Natural killer cell (primary cell): ENCODE measurements at places on chromosomes 16 and 17. TPM values are rescaled to one million over a fixed set of nuclear protein-coding genes. Genes with fewer than 3 reads are reported as not detected.
A peak's percentile ranks its signal among the peaks of the same experiment; 100 is the strongest.

Gene SLC46A1
- total RNA-seq: 0.55 TPM

Gene HOXB4
- 6.7 TPM for total RNA-seq

Gene CTRB1
- total RNA-seq: not detected

Gene EFCAB5
- 1.9 TPM for total RNA-seq

Gene ZG16
- total RNA-seq: not detected

Gene ST6GALNAC1
- not detected for total RNA-seq

DNA sequence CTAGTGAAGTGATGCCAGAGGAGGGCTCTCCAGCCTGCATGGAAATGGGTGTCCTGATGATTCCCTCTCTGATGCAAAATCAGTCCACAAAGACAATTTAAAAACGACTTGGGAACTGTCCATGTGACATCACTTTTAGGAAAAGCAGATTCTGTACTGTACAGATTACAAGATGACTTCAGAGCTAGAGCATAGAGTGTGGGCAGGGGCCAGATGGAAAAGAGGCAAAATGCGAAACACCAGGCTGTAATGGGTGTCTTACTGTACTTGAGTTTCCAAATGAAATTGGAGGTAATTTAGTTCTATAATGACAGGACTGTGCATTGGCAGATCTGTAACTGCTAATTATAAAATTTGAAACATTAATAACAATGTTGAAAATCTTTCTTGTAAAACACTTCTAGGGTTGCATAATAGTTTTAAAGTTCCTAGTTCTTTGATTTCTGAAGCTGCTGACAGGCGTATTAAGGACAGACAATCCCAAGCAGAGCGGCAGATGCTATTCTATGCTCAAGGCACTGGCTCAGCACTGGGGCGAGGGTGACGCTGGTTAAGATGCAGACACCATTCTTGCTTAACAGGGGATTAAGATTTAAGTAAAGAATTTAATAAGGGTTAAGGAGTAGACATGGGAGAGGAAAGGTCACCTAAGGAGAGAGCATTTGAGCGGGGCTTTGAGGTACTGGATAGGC is 29.6 kb downstream of the OGFOD1 start:
- no peak for DNase-seq
- no peaks in the 10 kb centered on the region for H3K4me1 ChIP-seq
- peaks cover 45% of the 10 kb centered on the region for H3K36me3 ChIP-seq
- no peaks in the 10 kb centered on the region for H3K27me3 ChIP-seq
- H3K4me3 ChIP-seq: no peak overlapping the region
- no peak overlapping the region for H3K27ac ChIP-seq

DNA sequence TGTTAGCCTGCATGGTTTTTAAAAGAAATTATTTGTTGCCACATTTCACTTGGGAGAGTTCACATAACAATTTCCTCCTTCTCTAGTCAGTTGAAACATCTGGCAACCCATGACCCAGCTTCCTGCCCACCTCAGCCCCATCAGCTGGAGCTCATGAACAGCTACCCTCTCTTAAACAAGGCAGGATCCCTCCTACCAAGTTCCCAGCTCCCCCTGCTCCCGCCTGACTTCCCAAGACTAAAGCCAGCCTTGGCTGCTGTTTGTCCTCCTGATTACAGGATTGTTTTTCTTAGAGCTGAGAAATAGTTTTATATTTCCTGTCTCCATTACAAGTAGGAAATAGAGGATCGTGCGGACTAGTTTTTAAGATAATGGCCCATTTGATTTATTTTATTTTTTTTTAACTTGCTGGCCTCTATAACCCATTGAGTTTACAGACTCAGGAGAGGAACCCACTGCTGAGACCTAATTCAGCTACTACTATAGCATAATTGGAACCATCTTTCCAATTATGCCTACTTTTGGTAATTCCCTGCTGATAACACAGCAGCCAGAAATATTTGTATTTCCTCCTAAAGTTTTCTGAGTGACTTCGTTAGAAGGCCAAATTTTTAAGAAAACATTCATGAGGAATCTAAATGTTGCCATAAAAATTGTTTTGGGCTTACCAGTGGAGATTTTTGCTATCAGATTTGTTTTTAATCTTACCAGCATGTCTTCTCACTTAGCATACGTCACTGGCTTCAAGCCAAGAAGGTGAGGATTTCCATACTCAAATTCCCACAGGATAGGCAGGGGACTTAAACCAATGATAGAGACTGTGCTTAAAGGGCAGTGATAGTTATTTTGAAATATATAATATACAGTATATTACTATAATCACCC is 90.0 kb downstream of the ELAC2 start:
- H3K27me3 ChIP-seq: no peaks in the 10 kb centered on the region
- no peaks in the 10 kb centered on the region for H3K36me3 ChIP-seq
- no peak for DNase-seq
- no peaks in the 10 kb centered on the region for H3K4me1 ChIP-seq
- no peak overlapping the region for H3K27ac ChIP-seq
- H3K4me3 ChIP-seq: no peak overlapping the region

DNA sequence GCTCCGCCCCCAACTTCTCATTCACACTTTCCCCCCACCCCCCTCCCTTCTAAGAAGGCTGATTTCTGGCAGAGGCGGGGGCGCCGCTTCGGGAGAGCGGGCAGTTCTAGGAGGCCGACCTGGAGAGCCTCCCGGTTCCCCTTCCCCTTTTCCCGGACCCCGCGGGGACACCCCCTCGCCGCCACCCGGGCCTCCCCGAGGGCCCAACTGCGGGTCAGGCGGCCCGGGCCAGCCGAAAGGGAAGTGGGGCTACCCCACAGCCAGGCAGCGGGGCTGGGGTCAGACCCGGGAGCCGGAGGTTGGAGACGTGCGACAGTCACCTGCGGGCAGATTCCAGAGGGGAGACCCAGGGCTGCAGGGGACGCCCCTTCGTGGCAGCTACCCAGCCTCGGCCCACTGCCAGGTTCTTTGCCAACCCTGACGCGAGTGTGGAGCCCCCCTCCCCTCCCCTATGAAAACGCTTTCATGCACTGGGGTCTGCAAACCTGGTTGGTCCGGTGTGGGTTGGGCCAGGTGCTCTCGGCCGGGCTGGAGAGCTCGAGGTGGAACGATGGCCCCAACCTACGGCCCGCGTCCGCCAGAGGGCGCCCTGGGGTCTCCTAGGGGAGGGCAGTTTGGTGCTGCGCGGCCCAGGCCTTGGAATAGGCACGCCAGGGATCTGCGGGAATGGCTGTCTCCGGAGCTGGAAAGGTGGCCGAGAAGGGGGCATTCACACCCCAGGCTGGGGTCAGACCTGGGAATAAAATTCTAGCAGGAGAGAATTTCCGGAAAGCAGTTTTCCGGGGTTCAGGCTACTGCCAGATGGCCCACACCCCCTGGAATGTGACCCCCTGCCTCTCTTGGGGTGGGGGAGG is 721 bp upstream of the SOCS3 start:
- H3K4me3 ChIP-seq: peak overlapping the region; percentile 45
- peak overlapping the region; percentile 61 for H3K27ac ChIP-seq
- peak; percentile 87 for DNase-seq
- H3K4me1 ChIP-seq: peaks cover 58% of the 10 kb centered on the region
- H3K27me3 ChIP-seq: no peaks in the 10 kb centered on the region
- H3K36me3 ChIP-seq: peaks cover 8% of the 10 kb centered on the region

- no peak overlapping the region for H3K27ac ChIP-seq
- DNase-seq: no peak
- no peaks in the 10 kb centered on the region for H3K4me1 ChIP-seq
- no peaks in the 10 kb centered on the region for H3K36me3 ChIP-seq
- H3K27me3 ChIP-seq: no peaks in the 10 kb centered on the region
- H3K4me3 ChIP-seq: no peak overlapping the region
These were observed 253.3 kb downstream of the STX8 start for GRCh38 chr17:9322326-9322725.

GRCh38 chr17:18156171-18156975 is 27.3 kb upstream of the ALKBH5 start:
- H3K27me3 ChIP-seq: no peaks in the 10 kb centered on the region
- H3K4me1 ChIP-seq: peaks cover 25% of the 10 kb centered on the region
- DNase-seq: no peak
- H3K4me3 ChIP-seq: no peak overlapping the region

DNA sequence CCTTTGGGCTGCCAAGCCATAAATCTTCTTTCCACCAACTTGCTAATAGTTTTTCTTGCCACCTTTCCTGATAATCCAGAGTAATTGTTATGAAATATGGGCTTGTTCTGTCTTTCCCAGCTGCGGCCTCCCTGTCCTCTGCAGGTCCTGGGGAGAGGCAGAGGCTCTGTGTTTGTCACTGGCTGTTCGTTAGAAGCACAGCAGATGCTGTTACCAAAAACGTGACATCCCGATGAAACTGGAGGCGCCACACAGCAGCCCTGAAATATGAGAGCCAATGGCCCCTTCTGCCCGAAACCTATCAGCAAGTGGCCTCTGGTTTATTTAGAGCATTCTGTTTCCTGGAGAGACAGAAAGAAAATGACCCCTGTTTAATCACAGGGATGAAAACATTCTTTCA is 115.1 kb upstream of the ANKFN1 start:
- H3K36me3 ChIP-seq: no peaks in the 10 kb centered on the region
- no peak overlapping the region for H3K27ac ChIP-seq
- no peaks in the 10 kb centered on the region for H3K27me3 ChIP-seq
- DNase-seq: no peak
- H3K4me3 ChIP-seq: no peak overlapping the region

GRCh38 chr17:44496815-44497214 is 6.4 kb downstream of the GPATCH8 start:
- H3K4me1 ChIP-seq: peaks cover 10% of the 10 kb centered on the region
- no peaks in the 10 kb centered on the region for H3K36me3 ChIP-seq
- no peak for DNase-seq
- no peak overlapping the region for H3K4me3 ChIP-seq

GRCh38 chr17:40541060-40541872 is 24.0 kb downstream of the CCR7 start:
- H3K36me3 ChIP-seq: no peaks in the 10 kb centered on the region
- peaks cover 7% of the 10 kb centered on the region for H3K27me3 ChIP-seq
- peak overlapping the region; percentile 65 for H3K27ac ChIP-seq

- no peak overlapping the region for H3K27ac ChIP-seq
- H3K27me3 ChIP-seq: no peaks in the 10 kb centered on the region
- H3K4me1 ChIP-seq: peaks cover 88% of the 10 kb centered on the region
- no peaks in the 10 kb centered on the region for H3K36me3 ChIP-seq
- no peak for DNase-seq
- no peak overlapping the region for H3K4me3 ChIP-seq
These were observed 46.0 kb downstream of the CPNE2 start for GRCh38 chr16:57138281-57138935.

- DNase-seq: peak; percentile 93
- peak overlapping the region; percentile 42 for H3K27ac ChIP-seq
- H3K36me3 ChIP-seq: no peaks in the 10 kb centered on the region
- H3K4me3 ChIP-seq: peak overlapping the region; percentile 10
These were observed 45.8 kb upstream of the PVALEF start for GRCh38 chr17:81119223-81120148.

GRCh38 chr17:46035112-46035818 is 36.2 kb downstream of the STH start:
- no peaks in the 10 kb centered on the region for H3K27me3 ChIP-seq
- no peak overlapping the region for H3K4me3 ChIP-seq
- H3K4me1 ChIP-seq: no peaks in the 10 kb centered on the region
